ENCODE measurements at places on chromosomes 11 and 22. TPM values are rescaled to one million over a fixed set of nuclear protein-coding genes. Genes with fewer than 3 reads are reported as not detected.

Gene PLAAT5
- total RNA-seq: not detected

Gene CD3G
- total RNA-seq: not detected

Gene VWA5A
- 10.5 TPM for total RNA-seq

Gene MS4A12
- not detected for total RNA-seq

Gene CSF2RB
- not detected for total RNA-seq

Gene BEST1
- 2.0 TPM for total RNA-seq

Gene ZNHIT2
- 9.8 TPM for total RNA-seq

DNA sequence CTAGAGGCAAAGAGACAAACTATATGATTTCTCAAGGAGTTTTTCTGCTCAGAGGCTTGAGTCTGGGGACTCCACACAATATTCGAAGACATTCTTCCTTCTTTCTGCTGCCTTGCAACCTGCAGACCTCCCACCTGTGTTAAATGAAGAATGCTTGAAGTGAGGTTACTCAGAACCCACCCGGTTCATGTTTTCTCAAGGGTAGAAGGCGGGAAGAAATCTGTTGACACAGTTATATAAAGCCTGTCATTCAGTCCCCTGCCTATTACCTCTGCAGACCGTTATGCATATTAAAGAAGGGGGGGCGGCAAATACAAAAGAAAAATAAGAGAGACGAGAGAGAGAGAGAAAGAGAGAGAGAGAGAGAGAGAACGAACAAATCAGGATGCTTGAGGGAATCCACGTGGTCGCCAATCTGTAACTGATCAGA, 2.2 kb upstream of the KMT2A start:
- no peak for DNase-seq
- H3K4me3 ChIP-seq: peak overlapping the region; percentile 89
- no peaks in the 10 kb centered on the region for H3K27me3 ChIP-seq
- no peaks in the 10 kb centered on the region for H3K36me3 ChIP-seq

GRCh38 chr11:73376803-73377629, 817 bp downstream of the RELT start:
- H3K27me3 ChIP-seq: no peaks in the 10 kb centered on the region
- DNase-seq: no peak
- peak overlapping the region; percentile 83 for H3K4me3 ChIP-seq
- peaks cover 22% of the 10 kb centered on the region for H3K4me1 ChIP-seq

DNA sequence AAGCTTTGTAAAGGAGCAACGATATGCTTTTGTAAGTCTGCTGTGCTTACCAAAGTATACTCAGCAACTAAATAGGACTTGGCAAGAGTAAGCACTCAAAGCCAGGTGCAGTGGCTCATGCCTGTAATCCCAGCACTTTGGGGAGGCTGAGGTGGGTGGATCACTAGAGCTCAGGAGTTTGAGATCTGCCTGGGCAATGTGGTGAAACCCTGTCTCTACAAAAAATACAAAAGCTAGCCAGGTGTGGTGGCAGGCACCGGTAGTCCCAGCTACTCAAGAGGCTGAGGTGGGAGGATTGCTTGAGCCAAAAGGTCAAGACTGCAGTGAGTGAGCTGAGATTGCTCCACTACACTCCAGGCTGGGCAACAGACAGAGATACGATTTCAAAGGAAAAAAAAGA, 67.5 kb downstream of the PAK1 start:
- no peak overlapping the region for H3K27ac ChIP-seq
- H3K4me1 ChIP-seq: peaks cover 19% of the 10 kb centered on the region
- no peaks in the 10 kb centered on the region for H3K36me3 ChIP-seq
- no peak overlapping the region for H3K4me3 ChIP-seq

GRCh38 chr11:118612378-118612777, 5.0 kb downstream of the PHLDB1 start:
- no peak for DNase-seq
- peak overlapping the region; percentile 49 for H3K4me3 ChIP-seq
- no peaks in the 10 kb centered on the region for H3K27me3 ChIP-seq
- peaks cover 72% of the 10 kb centered on the region for H3K4me1 ChIP-seq
- peak overlapping the region; percentile 88 for H3K27ac ChIP-seq
- H3K36me3 ChIP-seq: peaks cover 7% of the 10 kb centered on the region

DNA sequence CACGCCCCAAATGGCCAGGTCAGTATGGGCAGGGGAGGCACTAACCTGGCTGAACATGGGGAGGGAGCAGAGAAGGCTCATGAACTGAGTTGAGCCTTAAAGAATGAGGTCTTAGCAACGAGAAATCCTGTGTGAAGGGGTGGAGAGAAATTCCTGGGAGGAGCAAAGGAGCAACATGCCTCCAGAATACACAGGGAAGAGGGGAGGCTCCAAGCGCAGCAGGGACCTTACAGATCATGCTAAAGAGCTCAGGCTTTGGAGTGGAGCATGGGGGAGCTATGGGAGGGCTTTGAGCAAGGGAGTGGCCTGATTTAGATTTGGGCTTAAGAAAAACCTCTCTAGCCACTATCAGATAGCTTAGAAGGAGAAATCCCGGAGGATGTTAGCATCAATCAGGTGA, 88.1 kb downstream of the MN1 start:
- no peaks in the 10 kb centered on the region for H3K36me3 ChIP-seq
- peaks cover 28% of the 10 kb centered on the region for H3K4me1 ChIP-seq
- peak overlapping the region; percentile 61 for H3K27ac ChIP-seq
- no peak for DNase-seq
- H3K27me3 ChIP-seq: no peaks in the 10 kb centered on the region

DNA sequence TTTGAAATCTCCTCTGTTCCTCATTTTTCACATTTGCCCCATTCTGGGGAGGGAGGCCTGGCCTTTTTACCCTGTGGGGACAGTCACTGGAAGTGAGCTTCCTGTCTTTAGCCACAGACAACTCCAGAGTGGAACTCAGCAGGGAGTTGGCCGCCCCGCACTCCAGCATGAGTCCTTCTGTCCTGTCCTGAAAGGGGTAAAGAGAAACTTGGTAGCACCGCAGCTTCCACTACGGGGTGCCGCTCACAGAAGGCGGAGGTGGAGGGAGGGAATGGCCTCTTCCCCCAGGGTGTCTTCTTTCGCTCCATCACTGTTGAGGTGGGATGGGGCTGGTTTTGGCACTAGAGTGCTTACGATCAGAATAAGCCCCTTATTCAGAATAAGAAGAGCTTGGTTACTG, 132.2 kb downstream of the ST3GAL4 start:
- no peaks in the 10 kb centered on the region for H3K27me3 ChIP-seq
- H3K4me3 ChIP-seq: no peak overlapping the region
- DNase-seq: no peak

DNA sequence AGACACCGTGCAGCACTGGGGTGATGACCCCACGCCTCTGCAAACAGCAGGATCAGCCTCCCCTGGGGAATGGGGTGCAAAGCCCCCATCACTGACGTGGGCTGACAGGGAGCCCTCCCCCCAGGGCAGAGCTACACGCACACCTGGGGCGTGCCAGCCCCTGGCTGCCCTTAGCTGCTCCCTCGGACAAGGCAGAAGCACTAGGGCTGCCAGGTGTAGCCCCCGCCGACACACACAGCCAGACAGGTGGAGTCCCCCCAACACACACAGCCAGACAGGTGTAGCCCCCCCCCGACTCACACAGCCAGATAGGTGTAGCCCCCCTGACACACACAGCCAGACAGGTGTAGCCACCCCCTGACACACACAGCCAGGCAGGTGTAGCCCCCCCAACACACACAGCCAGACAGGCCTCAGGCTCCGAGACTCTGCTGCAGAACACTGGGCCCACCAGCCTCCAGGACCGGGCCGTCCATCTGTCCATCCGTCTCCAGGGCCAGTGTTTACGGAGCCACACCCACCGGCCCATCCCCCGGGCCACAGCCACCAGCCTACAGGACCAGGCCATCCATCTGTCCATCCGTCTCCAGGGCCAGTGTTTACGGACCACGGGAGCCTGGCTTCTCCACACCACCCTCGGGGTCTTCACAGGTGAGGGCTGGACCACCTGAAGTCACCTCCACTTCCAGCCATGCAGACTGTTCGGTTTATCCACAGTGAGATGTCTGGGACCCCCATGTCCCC, 3.5 kb downstream of the ANO9 start:
- H3K36me3 ChIP-seq: no peaks in the 10 kb centered on the region
- H3K4me1 ChIP-seq: no peaks in the 10 kb centered on the region
- DNase-seq: no peak
- H3K27me3 ChIP-seq: no peaks in the 10 kb centered on the region
- H3K4me3 ChIP-seq: no peak overlapping the region

- DNase-seq: no peak
- H3K27me3 ChIP-seq: no peaks in the 10 kb centered on the region
- peaks cover 11% of the 10 kb centered on the region for H3K36me3 ChIP-seq
- no peak overlapping the region for H3K27ac ChIP-seq
- no peak overlapping the region for H3K4me3 ChIP-seq
- H3K4me1 ChIP-seq: peaks cover 33% of the 10 kb centered on the region
Measured at GRCh38 chr22:30400159-30400558, 3.3 kb downstream of the SEC14L2 start.

DNA sequence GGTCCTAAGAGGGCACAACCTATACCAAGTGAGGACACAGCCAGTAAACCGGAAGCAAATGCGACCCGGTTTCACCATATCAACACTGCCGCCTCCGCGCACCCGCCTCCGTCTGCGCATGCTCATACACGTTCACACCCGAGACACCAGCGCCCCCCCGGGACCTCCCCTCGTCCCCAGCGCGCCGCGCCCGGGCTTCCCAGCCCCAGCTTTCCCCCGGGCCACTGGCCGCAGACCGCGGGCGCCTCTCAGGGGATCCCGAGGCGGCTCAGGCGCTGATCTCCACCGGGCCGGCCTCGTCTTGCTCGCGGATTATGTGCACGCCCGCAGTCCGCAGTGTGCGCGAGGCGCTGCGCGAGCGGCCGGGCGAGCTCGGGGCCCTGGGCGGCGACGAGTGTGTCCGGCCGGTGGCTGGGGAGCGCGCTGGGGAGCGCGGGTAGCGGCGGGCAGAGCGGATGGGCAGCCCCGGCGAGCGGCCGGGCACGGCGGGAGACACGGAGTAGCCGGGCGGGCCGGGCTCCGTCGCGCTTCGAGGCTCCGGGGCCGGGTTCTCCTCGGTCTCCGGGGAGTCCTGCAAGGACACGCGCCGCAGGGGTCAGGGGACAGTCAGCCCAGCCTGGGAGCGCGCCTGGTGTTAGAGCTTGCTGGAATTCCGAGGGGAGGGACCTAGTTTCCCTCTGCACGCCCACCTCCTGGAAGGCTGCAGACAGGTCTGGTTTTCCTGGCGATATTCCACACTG, 2.0 kb downstream of the HEPN1 start:
- H3K4me3 ChIP-seq: peak overlapping the region; percentile 69
- peak; percentile 93 for DNase-seq
- peak overlapping the region; percentile 13 for H3K27ac ChIP-seq

GRCh38 chr22:49436056-49436455, 391.6 kb downstream of the BRD1 start:
- H3K36me3 ChIP-seq: no peaks in the 10 kb centered on the region
- H3K4me1 ChIP-seq: no peaks in the 10 kb centered on the region
- H3K27ac ChIP-seq: no peak overlapping the region
- peaks cover 5% of the 10 kb centered on the region for H3K27me3 ChIP-seq

GRCh38 chr11:94111241-94111640, 17.4 kb upstream of the PANX1 start:
- DNase-seq: no peak
- H3K36me3 ChIP-seq: no peaks in the 10 kb centered on the region
- no peak overlapping the region for H3K4me3 ChIP-seq

GRCh38 chr11:123174196-123175183, 20.6 kb downstream of the CLMP start:
- no peak for DNase-seq
- no peaks in the 10 kb centered on the region for H3K27me3 ChIP-seq
- peaks cover 3% of the 10 kb centered on the region for H3K36me3 ChIP-seq
- peaks cover 38% of the 10 kb centered on the region for H3K4me1 ChIP-seq
- H3K4me3 ChIP-seq: no peak overlapping the region

GRCh38 chr22:22689621-22690345, 45.4 kb downstream of the GGTLC2 start:
- no peak overlapping the region for H3K27ac ChIP-seq
- H3K4me3 ChIP-seq: no peak overlapping the region
- no peaks in the 10 kb centered on the region for H3K4me1 ChIP-seq
- no peaks in the 10 kb centered on the region for H3K36me3 ChIP-seq
- no peak for DNase-seq
- no peaks in the 10 kb centered on the region for H3K27me3 ChIP-seq

- DNase-seq: peak; percentile 51
- H3K4me3 ChIP-seq: no peak overlapping the region
- H3K36me3 ChIP-seq: no peaks in the 10 kb centered on the region
Measured at GRCh38 chr22:48782326-48782725, 1045.3 kb downstream of the BRD1 start.

DNA sequence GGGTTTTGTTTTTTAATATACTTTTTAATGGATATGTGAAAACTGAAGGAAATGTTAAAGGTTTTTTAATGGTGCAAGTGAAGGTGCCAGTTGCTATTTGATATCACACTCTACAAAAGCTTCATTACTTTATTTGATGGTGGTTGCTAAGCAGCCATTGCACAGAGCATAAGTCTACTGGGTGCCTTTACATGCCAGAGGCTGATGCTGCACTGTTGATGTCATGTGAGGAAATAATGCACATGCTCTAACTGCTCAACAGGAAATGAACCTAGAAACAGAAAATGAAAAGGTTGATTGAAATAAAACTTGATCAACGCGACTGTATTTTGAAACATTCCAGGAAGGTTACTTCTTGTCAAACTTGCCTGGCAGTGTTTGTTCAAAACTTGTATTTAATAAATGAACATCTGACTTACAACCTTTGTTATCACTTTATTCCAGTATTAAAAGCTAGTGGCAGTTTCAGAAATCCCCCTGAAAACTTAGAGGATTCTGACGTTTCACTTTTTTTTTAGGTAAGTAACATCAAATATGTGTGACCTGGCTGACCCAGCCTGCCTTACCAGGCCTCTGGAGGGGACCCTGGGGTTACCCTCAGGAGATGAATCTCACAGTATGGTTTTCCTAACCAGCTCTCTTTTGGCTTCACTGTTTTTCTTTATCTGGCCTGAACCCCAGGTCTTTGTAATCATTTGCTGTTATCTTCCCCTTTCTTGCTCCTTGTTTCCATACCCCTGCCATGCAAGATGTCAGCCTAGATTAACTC, 2.4 kb upstream of the ATP5MG start:
- peaks cover 14% of the 10 kb centered on the region for H3K36me3 ChIP-seq
- peaks cover 25% of the 10 kb centered on the region for H3K4me1 ChIP-seq
- H3K27me3 ChIP-seq: no peaks in the 10 kb centered on the region
- DNase-seq: no peak
- H3K27ac ChIP-seq: no peak overlapping the region
- no peak overlapping the region for H3K4me3 ChIP-seq
